Fibroblast of skin of scalp (primary cell): ENCODE measurements at places on chromosomes 5 and 9.

DNA sequence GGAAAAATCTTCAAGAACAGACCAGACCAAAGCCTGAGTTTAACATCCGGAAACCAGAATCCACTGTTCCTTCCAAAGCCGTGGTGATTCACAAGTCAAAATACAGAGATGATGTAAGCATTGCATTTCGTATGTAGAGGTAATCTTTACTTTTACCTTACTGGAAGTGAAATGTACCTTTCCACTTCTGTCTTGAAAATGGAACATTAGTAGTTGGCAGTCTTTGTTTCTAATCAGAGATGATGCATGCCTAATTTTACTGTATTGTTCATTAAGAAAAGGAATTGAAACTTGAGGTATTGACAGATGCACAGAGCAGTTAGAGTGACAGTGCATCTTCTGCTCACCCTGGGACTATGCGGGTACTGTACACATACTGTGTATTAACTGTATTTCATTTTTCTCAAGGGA is 34.6 kb downstream of the HABP4 start:
- no peak for DNase-seq

DNA sequence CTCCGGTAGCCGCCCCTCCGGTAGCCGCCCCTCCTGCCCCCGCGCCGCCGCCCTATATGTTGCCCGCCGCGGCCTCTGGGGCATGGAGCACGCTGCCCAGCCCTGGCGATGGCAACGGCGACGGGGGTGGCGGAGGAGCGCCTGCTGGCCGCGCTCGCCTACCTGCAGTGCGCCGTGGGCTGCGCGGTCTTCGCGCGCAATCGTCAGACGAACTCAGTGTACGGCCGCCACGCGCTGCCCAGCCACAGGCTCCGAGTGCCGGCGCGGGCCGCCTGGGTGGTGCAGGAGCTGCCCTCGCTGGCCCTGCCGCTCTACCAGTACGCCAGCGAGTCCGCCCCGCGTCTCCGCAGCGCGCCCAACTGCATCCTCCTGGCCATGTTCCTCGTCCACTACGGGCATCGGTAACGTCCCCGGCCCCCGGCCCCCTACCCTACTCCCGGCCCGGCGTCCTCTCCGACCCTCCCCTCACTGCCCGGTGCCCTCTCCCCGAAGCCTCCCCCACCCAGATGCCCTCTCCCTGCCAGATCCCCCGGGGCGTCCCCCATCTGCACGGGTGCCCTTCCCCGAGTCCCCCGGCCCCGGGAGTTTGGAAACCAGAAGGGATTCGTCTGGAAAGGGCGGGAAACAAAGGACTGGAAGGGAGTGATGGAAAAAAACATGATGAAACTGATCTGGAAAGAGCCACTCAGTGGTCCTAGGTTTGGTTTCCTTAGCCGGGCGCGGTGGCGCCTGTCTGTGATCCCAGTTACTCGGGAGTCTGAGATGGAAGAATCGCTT is 417 bp downstream of the SRD5A1 start:
- DNase-seq: peak; percentile 8

DNA sequence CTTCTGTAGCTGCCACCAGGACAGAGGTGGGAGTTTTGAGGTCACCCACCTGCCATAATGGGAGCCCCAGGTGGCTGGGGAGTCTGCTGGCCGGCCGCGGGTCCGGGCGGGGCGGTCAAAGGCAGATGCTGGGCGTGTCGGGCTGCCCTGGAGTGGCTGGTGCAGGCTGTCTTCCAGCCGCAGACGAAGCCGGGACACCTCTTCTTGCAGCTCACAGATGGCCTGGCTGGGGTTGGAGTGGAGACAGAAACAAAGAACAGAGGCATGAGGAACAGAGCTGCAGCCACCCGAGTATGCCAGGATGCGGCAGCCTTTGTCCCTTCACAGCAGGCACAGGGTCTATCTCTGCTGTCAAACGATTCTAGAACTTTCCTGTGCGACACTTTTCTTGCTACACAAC is 18.0 kb downstream of the ORM2 start:
- no peak for DNase-seq

GRCh38 chr5:159332800-159333544 is 2.7 kb upstream of the IL12B start:
- no peak for DNase-seq

- DNase-seq: no peak
Measured at GRCh38 chr9:99433095-99433494, 211.0 kb downstream of the SEC61B start.

- no peak for DNase-seq
Measured at GRCh38 chr5:173507171-173507570, 109.3 kb downstream of the BOD1 start.

- no peak for DNase-seq
Measured at GRCh38 chr5:2906302-2907090, 155.0 kb upstream of the IRX2 start.

- DNase-seq: no peak
Measured at GRCh38 chr9:87378676-87379075, 119.0 kb upstream of the DAPK1 start.

DNA sequence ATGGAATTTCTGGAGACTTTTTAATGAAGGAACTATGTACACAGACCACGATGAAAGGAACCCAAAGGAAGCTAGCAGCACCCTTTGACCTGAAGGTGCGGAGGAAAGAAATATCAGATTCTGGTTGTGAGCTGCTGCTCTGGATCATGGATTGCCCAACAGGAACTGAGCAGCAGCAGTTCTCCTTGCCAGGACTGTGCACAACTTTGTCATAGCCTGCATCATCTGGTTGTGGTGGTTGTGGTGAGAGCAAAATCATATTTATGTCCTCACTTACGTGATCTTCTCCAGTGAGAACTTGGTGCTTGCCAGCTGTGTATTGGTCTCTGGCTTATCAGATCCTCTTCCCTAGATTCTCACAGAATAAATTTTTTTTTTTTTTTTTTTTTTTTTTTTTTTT is 70.7 kb upstream of the LPAR1 start:
- peak; percentile 15 for DNase-seq

GRCh38 chr5:55902696-55903095 is 51.5 kb downstream of the IL31RA start:
- no peak for DNase-seq

DNA sequence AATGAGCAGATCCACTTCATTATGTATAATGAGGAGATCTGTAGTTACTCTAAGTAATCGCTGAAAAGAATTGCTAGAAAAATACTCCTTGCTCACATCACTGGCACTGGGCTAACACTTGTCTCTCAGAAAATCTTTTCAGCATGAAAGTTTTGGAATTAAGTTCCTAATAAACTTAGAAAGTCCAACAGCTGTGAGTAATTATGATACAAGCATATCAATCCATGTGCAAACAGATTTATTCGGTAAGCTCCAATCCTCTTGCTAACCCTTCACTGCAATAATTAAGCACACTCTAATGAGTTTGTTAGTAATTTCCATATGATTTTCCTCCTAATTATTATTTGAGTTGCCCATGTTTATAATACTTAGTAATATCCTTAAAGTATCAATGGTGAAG is 652.6 kb upstream of the WWC1 start:
- DNase-seq: no peak

GRCh38 chr5:148746826-148747535 is 79.4 kb upstream of the ADRB2 start:
- no peak for DNase-seq

GRCh38 chr9:96061293-96061987 is 185.9 kb downstream of the ERCC6L2 start:
- DNase-seq: peak; percentile 77

DNA sequence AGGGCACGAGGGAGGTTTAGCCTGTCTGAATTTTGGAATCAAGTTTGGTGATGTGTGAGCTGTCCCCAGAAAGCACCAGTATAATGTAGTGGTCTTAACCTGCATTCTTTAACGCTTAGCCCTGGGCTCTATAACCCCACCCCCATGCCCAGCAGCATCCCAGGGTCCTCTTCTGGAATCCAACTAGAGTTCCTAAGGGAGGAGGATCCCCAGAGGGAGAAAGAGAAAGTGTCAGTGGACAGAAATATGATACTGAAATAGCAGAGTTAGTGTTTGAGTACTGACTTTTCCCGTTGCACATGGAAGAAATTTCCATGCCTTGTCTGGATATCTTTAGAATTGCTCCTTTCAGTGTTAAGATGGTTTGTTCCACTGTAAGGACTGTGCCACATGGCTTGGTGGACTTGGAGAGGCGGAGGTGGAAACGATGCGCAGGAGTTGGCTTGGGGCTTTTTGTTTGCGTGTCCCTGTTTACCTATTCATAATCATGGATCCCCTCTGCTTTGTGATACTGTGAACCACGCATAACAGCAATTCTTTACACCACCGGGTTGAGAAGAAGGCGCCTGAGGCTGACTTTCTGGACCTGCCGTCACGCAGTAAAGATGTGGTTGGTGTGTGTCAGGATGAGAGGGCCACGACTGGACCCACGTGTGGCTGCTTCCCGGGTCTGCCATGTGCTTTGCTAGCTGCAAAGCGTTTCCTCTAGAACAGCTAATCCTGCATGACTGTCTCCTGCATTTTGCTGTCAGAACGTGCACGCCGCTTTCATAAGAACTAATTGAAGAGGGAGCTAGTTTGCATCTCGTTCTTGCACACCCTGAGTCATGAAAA is 142.3 kb downstream of the SMARCA2 start:
- DNase-seq: peak; percentile 77

DNA sequence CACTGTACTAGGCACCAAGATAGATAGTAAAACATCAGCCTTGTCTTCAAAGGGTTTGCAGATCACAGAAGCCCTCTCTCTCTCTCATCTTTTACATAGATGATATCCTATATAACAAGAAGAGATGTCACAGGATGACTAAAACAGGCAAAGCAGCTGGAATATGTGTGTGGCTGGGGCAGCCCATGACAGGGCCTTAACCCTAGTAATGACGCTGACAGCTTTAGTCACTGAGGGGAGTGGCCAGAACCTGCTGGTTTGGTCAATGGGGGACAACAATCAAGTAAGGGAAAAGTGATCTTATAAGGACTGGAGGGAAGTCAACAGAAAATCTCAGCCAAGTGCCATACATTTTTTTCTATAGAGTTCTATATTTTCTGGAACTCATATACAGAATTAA is 41.9 kb upstream of the RIC1 start:
- DNase-seq: peak; percentile 89

GRCh38 chr5:67792891-67793290 is 422.7 kb upstream of the PIK3R1 start:
- DNase-seq: no peak

DNA sequence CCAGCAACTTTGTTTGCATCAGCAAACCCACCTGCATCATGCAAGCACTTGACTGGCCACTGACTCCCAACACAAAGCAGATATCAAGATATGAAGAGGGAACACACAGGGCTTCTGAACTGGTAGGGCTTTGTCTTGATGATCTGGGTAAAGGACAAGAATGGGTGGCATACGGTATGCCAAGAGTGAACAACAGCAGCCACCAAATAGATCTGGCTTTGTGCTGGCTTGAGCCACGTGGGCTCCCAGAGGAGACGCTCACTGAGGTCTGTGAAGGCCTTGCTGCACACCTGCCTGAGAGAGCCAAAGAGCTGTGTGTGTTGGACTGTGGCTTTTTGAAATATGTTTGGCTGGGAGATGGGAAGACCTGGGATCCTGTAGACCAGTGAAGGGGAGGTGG is 43.5 kb downstream of the FGF1 start:
- DNase-seq: no peak

DNA sequence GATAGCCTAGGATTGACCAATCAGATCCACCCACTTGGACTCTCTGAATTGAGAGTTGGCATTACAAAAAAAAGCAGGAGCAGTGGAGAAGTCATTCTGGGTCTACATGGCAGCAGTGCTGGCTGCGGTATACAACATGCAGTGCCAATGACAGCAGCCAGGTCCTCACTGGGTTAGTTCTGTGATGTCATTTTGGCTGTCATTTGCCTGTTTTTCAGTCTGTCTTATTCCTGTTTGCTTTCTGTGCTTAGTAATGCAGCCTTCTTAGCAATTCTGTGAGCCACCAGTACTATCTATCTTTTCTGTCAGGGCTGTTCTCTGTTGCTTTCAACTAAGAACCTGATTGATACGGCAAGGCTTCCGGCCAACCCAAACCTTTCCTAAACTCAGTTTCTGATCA is 471.8 kb downstream of the BNC2 start:
- no peak for DNase-seq

- DNase-seq: no peak
Measured at GRCh38 chr9:3058409-3058808, 214.5 kb upstream of the PUM3 start.

GRCh38 chr9:136674786-136675349 is 12.2 kb downstream of the EGFL7 start:
- no peak for DNase-seq

GRCh38 chr5:116621599-116621998 is 47.0 kb upstream of the SEMA6A start:
- DNase-seq: no peak

GRCh38 chr9:36174731-36175130 is 5.5 kb downstream of the CCIN start:
- no peak for DNase-seq

DNA sequence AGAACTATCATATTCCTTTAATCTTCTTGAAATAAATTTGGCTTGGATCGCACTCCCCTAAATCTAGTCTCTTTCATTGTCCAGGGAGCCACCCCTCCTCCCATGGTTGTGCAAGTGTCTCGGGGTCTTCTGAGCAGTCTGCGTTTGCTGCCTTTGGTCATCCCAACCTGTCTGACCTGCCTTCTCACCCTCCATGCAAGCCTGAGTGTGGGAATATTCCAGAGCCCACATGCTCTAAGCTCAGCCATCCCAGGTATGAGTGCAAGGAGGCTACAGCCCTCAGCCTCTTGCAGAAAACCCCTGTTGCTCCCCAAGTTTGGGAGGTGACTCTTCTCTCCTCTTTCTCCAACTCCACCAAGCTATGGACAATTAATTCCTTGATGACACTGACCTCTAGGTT is 7.7 kb upstream of the CTSL start:
- no peak for DNase-seq

- DNase-seq: peak; percentile 27
Measured at GRCh38 chr5:170747851-170748250, 35.7 kb upstream of the GABRP start.

GRCh38 chr5:61366497-61367240 is 34.6 kb downstream of the ZSWIM6 start:
- no peak for DNase-seq

GRCh38 chr9:117265253-117265652 is 149.6 kb downstream of the ASTN2 start:
- no peak for DNase-seq

GRCh38 chr9:133344979-133345378 is 3.0 kb downstream of the MED22 start:
- DNase-seq: no peak

DNA sequence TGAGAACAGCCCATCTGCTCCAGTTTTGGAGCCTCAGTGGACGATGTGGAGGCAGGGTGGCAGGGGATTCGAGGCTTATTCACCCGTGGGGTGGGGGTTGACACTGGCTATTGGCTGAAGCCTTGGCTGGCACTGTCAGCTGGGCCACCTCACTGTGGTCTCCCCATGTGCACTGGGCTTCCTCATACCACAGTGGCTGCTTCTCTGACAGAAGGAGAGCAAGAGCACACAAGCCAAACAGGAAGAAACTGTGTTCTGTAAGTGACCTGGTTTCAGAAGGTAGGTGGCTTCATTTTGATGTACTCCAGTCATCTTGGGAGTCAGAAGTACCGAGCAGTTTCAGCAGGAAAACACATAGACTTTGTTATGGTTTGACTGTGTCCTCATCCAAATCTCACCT is 24.7 kb upstream of the CTNND2 start:
- DNase-seq: no peak

GRCh38 chr5:102747386-102748166 is 7.5 kb upstream of the PAM start:
- no peak for DNase-seq
